CD4-positive, alpha-beta T cell treated with Interleukin-1 beta for 1 hour (primary cell): ENCODE measurements at places on chromosomes 3 and 15.

GRCh38 chr3:197508051-197508451 is 47.7 kb downstream of the BDH1 start:
- DNase-seq, result no peak

DNA sequence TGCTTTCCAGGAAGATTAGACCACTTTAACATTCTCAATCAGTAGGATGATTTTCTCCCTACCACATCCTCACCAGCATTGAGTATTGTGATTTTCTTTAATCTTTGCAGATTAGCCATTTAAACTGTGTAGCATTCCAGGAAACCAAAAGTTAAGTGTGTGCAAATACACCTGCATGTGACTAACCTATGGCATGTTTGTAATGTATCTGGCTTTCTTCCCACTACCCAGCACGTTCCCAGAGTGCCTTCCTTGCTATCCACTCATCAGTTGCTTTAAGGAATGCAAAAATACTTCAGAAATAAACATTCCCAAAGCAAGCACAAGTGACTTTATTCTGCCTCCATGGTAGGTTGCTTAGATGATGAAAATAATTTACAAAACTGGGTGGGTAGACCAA is 74.2 kb downstream of the ATG7 start:
- DNase-seq, result no peak

DNA sequence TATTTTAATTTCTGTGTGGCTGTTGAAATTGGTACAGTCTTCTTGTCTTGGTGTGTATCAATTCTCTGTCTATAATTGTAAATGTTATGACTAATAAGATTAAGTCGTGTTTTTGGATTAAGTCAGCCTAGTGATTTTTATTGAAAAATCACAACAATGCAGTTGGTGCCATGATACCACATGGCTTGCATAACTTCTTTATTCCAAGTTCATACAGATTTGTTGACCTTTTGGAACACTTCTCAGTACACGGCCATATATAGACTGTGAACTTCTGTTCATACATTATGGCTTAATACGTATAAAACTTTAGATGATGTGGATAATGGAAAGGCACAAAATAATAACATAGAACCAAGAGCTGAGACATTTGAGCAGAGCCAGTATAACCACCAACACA is 121.2 kb upstream of the NAALADL2 start:
- no peak for DNase-seq

GRCh38 chr15:85407421-85408269 is 27.2 kb downstream of the AKAP13 start:
- peak; percentile 21 for DNase-seq

DNA sequence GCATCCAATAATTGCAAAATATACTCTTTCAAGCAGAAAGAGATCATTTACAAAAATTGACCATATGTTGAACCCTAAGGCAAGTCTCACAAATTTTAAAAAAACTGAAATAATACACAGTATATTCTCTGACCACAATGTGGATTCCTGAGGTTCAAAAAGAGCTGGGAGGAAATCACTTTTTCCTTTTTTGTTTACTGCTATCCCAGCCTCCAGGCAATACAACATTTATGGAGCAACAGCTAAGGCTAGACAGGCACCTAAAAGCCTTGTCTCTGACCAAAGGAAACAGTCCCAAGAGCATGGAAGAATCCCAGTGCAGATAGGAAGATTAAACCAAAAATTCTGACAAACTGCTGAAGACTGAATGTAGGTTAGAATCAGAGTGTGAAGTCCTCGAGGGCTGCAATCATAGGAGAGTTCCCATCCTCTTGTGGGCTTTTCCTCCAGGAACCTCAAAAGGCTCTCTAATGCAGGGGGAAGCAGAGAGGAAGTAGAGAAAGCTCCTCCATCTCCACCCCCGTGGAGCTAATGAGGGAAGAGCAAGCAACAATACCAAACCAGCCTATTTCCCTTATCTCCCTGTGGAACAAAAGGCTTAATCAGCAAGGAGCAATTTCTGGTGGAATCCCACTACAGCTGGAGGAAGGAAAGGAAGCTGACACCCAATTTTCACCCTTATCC is 57.0 kb downstream of the TMCC1 start:
- no peak for DNase-seq

DNA sequence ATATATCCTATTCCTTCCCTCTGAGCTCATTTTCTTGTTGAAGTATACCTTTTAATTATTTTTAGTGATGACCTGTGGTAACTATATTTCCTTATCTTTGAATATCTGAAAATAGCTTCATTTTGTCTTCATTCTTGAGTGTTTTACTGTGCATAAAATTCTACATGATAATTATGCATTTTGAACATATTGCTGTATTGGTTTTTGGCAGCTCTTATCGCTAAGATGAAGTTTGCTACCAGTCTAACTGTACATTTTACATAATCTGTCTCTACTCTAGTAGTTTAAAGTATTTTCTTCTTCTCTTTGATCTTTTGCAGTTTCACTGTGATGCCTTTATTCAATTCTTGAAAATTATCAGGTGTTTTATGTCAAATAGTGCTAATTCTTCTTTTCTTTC is 189.5 kb downstream of the ISL2 start:
- no peak for DNase-seq

- DNase-seq, result no peak
These were observed 24.3 kb downstream of the PLA2G4F start for GRCh38 chr15:42131826-42132806.

GRCh38 chr3:84275532-84275931 is 683.3 kb upstream of the CADM2 start:
- no peak for DNase-seq

GRCh38 chr15:23565395-23566070 is at the start of gene MKRN3:
TSS of gene MKRN3 (plus strand) at chr15:23565674. CDS start at chr15:23565783, 109 bp downstream.
- DNase-seq, result peak; percentile 9

GRCh38 chr3:121883507-121883906 is 10.7 kb upstream of the SLC15A2 start:
- no peak for DNase-seq

- DNase-seq, result no peak
These were observed 79.9 kb downstream of the UBP1 start for GRCh38 chr3:33360136-33360825.

- no peak for DNase-seq
These were observed 386.3 kb upstream of the NR2F2 start for GRCh38 chr15:95944193-95944592.

- DNase-seq, result no peak
These were observed 46.2 kb downstream of the CMTM7 start for GRCh38 chr3:32437896-32438295.

- DNase-seq, result no peak
These were observed 107.0 kb downstream of the IQSEC1 start for GRCh38 chr3:12965999-12966846.

GRCh38 chr3:182914341-182914740 is 66.0 kb downstream of the DCUN1D1 start:
- no peak for DNase-seq

GRCh38 chr3:196975349-196975748 is 6.7 kb upstream of the PIGZ start:
- DNase-seq, result no peak

DNA sequence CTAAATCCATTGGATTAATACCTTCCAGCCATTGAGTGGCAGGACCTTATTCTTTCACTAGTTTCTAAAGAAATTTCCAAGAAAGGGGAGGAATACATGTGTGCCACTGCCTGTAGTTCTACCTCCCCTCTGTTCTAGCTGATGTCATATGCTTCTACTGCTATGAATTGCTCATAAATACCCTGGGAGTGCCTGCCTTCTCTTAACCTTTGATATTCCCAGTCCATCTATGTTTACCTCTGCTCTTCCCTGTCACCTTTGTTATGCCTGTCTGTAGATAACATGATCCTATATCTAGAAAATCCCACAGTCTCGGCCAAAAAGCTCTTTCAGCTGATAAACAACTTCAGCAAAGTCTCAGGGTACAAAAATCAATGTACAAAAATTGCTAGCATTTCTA is 486.9 kb upstream of the ARRDC4 start:
- DNase-seq, result no peak

- no peak for DNase-seq
These were observed 334.8 kb downstream of the ERC2 start for GRCh38 chr3:56133423-56133822.

- no peak for DNase-seq
These were observed 5.4 kb downstream of the TYRO3 start for GRCh38 chr15:41564286-41564959.

GRCh38 chr3:123246866-123247265 is 45.1 kb downstream of the SEC22A start:
- DNase-seq, result no peak

GRCh38 chr3:23550402-23550801 is 255.4 kb upstream of the UBE2E1 start:
- DNase-seq, result no peak

GRCh38 chr3:50275996-50276761 is 2.7 kb upstream of the LSMEM2 start:
- no peak for DNase-seq

GRCh38 chr15:57640930-57641682 is 49.4 kb downstream of the MYZAP start:
- no peak for DNase-seq

- DNase-seq, result peak; percentile 68
These were observed 14.2 kb downstream of the EIF4E3 start for GRCh38 chr3:71710906-71711494.

- DNase-seq, result no peak
These were observed 37.4 kb downstream of the ARIH1 start for GRCh38 chr15:72511536-72511935.

DNA sequence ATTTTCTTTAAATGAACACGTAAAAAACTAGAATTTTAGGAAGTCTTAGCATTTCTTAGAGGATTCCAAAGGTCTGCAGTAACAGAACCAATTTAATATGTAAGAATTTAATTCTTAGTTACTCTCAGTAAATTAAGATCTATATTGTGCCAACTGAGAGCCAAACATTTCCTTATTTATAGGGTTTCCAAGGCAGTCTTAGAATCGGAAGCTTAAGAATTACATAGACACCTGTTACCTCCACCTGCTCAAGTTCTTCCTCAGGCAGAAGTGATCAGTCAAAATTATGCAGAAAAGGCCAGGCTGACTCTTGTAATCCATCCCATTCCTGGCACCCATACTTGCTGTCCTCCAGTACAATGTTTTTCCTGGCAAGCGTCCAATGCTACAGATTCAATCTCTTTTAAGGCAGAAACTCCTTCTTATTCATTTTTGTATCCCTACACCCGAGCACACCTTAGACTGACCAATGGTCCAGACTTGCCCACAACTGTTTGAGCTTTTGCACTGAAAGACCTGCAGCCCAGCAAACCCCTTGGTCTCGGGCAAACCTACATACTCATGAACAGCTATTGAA is 64.3 kb downstream of the NCEH1 start:
- DNase-seq, result no peak

DNA sequence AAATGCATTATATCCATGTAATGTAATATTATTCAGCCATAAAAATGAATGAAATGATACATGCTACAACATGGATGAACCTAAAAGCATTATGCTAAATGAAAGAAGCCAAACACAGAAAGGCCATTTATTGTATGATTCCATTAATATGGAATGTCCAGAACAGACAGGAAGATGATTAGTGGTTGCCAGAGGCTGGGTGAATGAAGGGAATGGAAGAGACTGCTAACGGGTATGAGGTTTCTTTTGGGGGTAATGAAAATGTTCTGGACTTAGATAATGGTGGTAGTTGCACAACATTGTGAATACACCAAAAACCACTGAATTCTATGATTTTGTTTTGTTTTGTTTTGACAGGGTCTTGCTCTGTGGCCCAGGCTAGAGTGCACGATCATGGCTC is 61.6 kb upstream of the MAP4 start:
- DNase-seq, result no peak

DNA sequence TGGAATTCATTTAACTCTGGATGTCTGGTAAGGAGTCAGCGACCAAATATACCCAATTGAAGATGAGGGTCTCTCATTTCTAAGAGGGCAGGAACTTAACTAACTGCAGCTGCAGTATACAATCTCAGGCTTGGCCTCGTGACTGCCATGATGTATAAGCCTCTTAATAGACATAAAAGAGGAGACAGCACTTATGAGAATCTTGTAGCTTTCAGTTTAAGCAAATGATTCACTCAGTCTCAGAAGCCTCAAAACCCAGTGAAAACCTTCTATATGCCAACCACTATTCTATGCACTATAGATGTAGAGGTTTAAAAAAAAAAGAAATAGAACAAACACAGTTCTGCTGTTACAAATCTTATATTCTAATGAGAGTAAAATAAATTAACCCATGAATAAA is 513.9 kb downstream of the TBL1XR1 start:
- no peak for DNase-seq

- no peak for DNase-seq
These were observed 4.5 kb downstream of the RNF168 start for GRCh38 chr3:196499061-196499460.

- no peak for DNase-seq
These were observed 83.8 kb downstream of the FAM174B start for GRCh38 chr15:92571824-92572223.

GRCh38 chr3:30596152-30596551 is 10.2 kb upstream of the TGFBR2 start:
- no peak for DNase-seq

GRCh38 chr3:40572588-40572987 is 47.8 kb downstream of the ZNF621 start:
- no peak for DNase-seq

GRCh38 chr15:85485956-85486567 is 105.7 kb downstream of the AKAP13 start:
- peak; percentile 69 for DNase-seq

DNA sequence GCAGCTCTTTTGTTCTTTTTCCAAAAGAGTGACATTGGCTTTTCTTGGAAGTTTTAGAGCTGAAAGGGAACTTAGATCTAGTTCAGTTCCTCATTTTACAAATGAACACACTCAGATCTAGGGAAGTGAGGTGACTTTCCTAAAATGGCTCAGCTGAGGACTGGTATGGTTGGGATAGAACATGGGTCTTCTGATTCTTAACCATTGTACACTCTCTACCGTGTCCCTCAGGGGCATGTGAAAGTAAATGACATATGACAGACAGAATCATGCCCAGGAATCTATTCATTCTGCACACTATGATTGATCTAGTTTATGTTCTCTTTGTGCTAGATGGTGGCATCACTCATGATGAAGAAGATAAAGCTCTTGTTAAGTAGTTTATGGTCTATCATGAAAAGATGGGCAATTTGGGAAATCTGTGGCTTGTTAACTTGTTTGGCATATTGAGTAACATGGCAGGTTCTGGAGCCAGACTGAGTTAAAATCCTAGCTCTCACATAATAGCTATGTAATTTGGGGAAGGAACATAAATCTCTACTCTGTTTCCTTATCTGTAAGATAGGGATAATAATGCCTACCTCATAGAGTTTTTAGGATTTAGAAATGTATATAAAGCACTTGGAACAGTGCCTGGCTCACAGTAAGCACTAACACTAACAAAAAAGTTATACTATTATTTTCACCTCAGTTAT is 30.9 kb downstream of the UBE2E1 start:
- DNase-seq, result no peak
